ENCODE measurements at places on chromosomes 2 and 18. TPM values are rescaled to one million over a fixed set of nuclear protein-coding genes. Genes with fewer than 3 reads are reported as not detected.
A peak's percentile ranks its signal among the peaks of the same experiment; 100 is the strongest.

DNA sequence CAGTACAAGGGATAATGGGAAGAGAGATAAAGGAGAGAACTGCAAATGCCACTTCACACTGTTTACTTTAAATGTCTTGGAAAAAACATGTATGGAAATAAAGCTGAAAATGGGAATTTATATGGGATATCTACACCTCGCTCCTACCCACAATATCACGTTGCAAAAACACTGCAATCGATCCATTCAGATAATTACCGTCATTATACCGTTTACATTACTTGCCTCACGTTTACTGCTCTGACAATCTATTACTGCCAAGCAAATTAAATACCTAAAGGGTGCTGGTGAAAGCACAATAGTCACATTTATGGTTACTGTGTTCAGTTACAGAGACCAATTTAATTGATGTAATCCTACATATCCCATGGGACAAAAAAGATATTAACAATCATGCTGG is 214.7 kb upstream of the LYPD1 start:
- H3K27me3 ChIP-seq: peaks cover 1% of the 10 kb centered on the region
- no peak for DNase-seq
- H3K4me1 ChIP-seq: no peaks in the 10 kb centered on the region
- H3K4me3 ChIP-seq: no peak overlapping the region
- H3K27ac ChIP-seq: no peak overlapping the region
- no peaks in the 10 kb centered on the region for H3K36me3 ChIP-seq

GRCh38 chr2:47520825-47521665 is 118.1 kb downstream of the MSH2 start:
- H3K36me3 ChIP-seq: no peaks in the 10 kb centered on the region
- peak overlapping the region; percentile 91 for H3K27ac ChIP-seq
- no peaks in the 10 kb centered on the region for H3K27me3 ChIP-seq
- peaks cover 50% of the 10 kb centered on the region for H3K4me1 ChIP-seq

GRCh38 chr2:98379311-98380202 is 33.3 kb downstream of the CNGA3 start:
- no peaks in the 10 kb centered on the region for H3K4me1 ChIP-seq
- no peak overlapping the region for H3K4me3 ChIP-seq
- H3K27me3 ChIP-seq: peaks cover 5% of the 10 kb centered on the region

GRCh38 chr18:74521068-74521725 is 13.1 kb upstream of the CNDP1 start:
- no peak for DNase-seq
- H3K36me3 ChIP-seq: peaks cover 39% of the 10 kb centered on the region
- H3K27me3 ChIP-seq: no peaks in the 10 kb centered on the region
- H3K4me1 ChIP-seq: peaks cover 5% of the 10 kb centered on the region

DNA sequence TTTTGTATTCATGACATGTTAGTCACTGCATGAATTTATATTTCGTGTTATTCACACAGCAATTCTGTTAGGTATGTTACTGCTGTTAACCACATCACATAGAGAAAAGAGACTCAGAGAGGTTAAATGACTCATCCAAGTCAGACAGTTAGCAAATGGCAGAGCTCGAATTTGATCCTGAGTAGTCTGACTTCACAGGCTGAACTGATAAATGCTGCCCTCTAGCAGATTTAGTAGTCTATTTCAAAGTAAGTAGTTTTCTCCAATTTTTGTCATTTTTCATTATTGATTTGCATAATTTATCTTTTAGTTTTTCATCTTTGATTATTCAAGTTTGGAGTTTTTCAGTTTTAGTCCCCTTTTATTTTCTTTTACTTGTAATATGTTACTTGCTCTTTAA is 58.3 kb downstream of the WDR7 start:
- no peaks in the 10 kb centered on the region for H3K4me1 ChIP-seq
- H3K4me3 ChIP-seq: no peak overlapping the region
- H3K27me3 ChIP-seq: no peaks in the 10 kb centered on the region

DNA sequence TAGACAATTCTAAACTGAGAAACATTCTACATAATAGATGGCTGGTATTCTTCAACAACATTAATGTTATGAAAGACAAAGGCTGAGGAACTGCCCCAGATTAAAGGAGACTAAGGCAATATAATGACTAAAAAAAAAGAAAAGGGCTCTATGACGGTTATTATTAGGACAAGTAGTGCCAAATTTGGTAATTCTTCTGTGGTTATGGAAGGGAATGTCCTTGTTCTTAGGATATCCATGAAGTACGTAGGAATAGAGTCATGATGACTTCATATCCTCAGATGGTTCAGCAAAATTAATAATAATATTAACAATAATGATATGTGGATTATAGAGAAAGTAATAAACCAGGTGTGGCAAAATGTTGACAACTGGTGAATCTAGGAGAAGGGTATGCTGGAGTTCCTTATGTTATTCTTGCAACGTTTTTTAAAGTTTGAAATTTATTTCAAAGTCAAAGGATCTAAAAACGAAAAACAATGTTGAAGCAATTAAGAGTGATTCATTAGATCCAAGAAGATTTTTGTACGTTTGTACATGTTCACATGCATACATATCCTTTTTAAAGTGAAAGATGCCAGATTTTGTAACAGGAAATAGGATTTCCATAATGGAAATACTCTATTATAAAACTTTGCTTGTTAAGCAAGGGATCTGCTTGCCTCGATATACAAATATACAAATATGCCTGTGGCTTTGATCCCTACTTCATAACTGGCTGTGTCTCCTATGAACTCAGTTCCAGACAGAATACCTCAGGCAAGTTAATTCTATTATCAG is 27.7 kb upstream of the STRN start:
- H3K4me1 ChIP-seq: no peaks in the 10 kb centered on the region
- H3K27ac ChIP-seq: no peak overlapping the region
- no peak for DNase-seq
- H3K27me3 ChIP-seq: no peaks in the 10 kb centered on the region
- H3K36me3 ChIP-seq: peaks cover 23% of the 10 kb centered on the region

Gene REG1B
- not detected for polyA plus RNA-seq

DNA sequence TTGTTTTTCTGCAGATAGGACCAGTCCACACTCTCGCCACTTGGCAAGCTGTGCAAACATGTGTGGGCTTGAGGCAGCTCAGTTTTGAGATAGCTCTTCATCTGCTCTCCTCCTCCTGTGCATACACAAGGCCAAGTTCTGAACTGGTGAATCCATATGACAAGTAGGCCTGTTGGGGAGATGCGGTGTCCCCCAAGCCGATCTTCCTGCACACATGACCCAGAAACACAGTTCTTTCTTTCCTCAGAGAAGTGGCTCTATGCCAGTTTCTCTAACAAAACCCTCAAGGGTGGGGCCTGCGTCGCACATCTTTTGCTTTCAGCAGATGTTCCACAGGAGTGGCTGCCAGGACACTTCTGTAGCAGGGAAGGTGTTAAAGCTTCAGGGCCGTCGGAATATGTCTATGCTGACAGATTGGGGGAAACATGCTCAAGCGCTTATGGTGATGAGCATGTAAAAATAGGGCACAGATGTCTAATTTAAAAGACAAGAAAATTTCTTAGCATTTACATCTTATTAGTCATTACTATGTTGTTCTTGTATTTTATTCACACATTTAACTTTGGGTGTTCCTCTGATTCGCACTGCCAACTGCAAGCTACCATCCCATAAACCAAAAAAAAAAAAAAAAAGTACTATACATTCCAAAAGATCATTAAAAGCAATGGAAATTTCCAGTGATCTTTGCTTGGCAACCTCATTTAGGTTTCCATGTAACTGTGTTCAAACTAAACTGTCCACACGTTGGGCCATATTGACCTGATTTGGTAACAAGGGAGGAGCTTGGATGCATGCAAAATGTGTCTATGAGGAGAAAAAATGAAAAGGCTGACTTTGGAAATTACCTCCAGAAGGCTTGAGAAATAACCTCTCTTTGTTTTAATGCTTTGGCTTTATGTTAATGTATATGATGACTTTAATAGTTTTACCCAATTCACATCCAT is 1055.5 kb upstream of the KLHL29 start:
- H3K27ac ChIP-seq: no peak overlapping the region
- no peaks in the 10 kb centered on the region for H3K27me3 ChIP-seq
- no peaks in the 10 kb centered on the region for H3K36me3 ChIP-seq
- no peaks in the 10 kb centered on the region for H3K4me1 ChIP-seq
- H3K4me3 ChIP-seq: no peak overlapping the region

DNA sequence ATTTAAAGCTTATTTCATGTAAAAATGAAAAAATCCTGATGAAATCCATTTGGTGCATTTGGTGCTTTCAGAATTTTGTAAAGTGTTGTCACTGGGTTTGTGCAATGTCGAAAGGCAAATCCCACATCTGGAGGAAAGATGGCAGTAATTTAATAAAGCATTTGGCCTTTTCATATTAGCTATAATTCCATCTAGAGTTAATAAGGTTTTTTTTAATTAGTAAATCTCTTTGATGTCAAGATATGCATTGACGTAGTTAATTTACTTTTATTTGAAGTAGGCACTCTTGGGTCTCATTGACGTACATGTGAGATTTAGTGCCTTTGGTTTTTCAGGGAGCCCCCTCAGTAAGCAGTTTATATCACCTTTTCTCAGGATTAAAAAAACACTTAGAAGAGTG is 12.3 kb upstream of the GAREM1 start:
- no peak overlapping the region for H3K4me3 ChIP-seq
- H3K4me1 ChIP-seq: no peaks in the 10 kb centered on the region
- no peak overlapping the region for H3K27ac ChIP-seq
- H3K27me3 ChIP-seq: peaks cover 3% of the 10 kb centered on the region

GRCh38 chr2:60867007-60867406 is 14.4 kb upstream of the REL start:
- H3K36me3 ChIP-seq: peaks cover 14% of the 10 kb centered on the region
- H3K4me1 ChIP-seq: peaks cover 23% of the 10 kb centered on the region
- peak overlapping the region; percentile 63 for H3K27ac ChIP-seq
- DNase-seq: no peak

Gene PSMD14
- polyA plus RNA-seq: 133 TPM

DNA sequence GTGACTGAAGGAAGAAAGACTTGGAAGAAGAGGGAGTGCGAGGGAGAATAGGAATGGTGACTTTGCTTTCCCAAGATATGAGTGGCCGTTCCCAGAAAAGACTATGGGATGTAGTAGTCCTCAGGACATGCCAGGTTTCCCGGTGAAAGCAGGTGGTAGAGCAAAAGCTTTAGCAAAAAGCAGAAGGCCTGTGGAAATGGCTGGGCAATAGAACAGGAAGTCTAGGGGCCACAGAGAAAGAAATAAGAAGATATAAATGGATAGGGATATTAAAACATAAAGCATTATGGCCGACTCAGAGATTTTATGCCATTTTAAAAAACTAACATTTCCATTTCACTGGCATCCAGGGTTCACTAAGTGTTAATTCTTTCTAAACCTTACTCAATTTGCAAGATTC is 1.2 kb upstream of the SERPINB13 start:
- H3K4me1 ChIP-seq: no peaks in the 10 kb centered on the region
- DNase-seq: no peak
- H3K27ac ChIP-seq: no peak overlapping the region
- no peak overlapping the region for H3K4me3 ChIP-seq
- no peaks in the 10 kb centered on the region for H3K36me3 ChIP-seq

Gene DSG1
- polyA plus RNA-seq: not detected

GRCh38 chr2:99403084-99403483 is 65.9 kb downstream of the EIF5B start:
- DNase-seq: no peak
- H3K27me3 ChIP-seq: no peaks in the 10 kb centered on the region
- H3K4me1 ChIP-seq: peaks cover 4% of the 10 kb centered on the region
- peaks cover 33% of the 10 kb centered on the region for H3K36me3 ChIP-seq
- H3K4me3 ChIP-seq: no peak overlapping the region

DNA sequence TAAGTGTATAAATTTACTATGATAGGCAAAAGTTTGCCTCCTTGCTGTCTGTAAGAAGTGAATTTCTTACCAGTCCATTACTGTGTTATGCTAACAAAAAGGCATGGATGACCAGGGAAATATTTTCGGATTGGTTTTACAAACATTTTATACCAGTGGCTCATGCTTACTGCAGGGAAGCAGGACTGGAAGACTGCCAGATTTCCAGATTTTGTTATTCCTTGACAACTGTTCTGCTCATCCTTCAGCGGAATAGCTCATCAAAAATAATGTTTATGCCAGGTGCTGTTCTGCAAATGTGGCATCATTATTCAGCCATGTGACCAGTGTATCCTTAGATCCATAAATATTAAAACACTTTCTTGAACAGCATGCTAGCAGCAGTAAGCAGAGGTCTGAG is 40.4 kb upstream of the NETO1 start:
- no peak overlapping the region for H3K4me3 ChIP-seq
- DNase-seq: no peak
- no peaks in the 10 kb centered on the region for H3K27me3 ChIP-seq
- no peaks in the 10 kb centered on the region for H3K36me3 ChIP-seq
- no peaks in the 10 kb centered on the region for H3K4me1 ChIP-seq

Gene DNAJC5G
- polyA plus RNA-seq: not detected

GRCh38 chr18:75246721-75247610 is 36.4 kb downstream of the TSHZ1 start:
- H3K4me1 ChIP-seq: peaks cover 81% of the 10 kb centered on the region
- H3K36me3 ChIP-seq: no peaks in the 10 kb centered on the region
- peak overlapping the region; percentile 76 for H3K4me3 ChIP-seq
- H3K27me3 ChIP-seq: peaks cover 11% of the 10 kb centered on the region
- no peak for DNase-seq

DNA sequence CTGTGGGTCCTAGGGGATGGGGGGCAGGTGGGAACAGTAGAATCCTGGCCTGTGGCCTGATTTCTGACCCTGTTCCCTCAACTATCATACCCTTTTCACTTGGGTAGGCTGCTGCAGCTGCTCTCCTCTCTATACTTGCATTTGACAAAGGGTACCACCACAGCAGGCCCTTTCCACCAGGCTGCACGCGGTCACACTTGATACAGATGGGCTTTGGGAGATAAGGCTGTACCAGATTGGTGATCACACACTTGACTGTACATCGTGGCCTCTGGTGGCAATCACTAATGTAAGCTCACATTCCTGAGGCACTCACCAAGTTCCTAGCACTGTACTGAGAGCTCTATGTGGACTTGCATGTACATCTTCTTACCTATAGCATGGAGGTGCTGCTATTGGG is 1.6 kb upstream of the RALB start:
- no peak overlapping the region for H3K27ac ChIP-seq
- no peak for DNase-seq
- peaks cover 11% of the 10 kb centered on the region for H3K27me3 ChIP-seq

DNA sequence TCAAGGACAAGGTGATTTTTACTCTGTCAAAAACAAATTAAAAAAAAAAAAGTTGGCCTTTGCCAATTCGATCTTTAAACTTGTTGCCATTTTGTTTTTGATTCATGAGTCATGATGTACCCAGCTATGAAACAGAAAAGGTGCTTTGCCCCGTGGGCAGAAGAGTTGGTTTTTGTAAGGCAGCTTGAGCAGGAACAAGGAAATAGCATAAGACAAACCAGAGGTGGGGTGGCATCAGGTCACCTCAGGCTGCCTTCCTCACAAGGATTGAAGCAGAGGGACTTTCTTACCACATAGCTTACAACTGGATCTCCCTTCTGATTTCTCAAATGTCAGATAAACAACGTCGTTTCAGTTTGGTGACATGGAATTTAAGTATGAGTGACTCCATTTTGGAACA is 123.8 kb downstream of the ARL4C start:
- peaks cover 55% of the 10 kb centered on the region for H3K4me1 ChIP-seq
- peak overlapping the region; percentile 65 for H3K27ac ChIP-seq
- H3K36me3 ChIP-seq: no peaks in the 10 kb centered on the region
- no peak for DNase-seq
- H3K4me3 ChIP-seq: no peak overlapping the region

Gene C2orf92
- polyA plus RNA-seq: not detected

Gene NRP2
- not detected for polyA plus RNA-seq

Measured in immature natural killer cell (primary cell).